ENCODE measurements at places on chromosomes 7 and 10.

DNA sequence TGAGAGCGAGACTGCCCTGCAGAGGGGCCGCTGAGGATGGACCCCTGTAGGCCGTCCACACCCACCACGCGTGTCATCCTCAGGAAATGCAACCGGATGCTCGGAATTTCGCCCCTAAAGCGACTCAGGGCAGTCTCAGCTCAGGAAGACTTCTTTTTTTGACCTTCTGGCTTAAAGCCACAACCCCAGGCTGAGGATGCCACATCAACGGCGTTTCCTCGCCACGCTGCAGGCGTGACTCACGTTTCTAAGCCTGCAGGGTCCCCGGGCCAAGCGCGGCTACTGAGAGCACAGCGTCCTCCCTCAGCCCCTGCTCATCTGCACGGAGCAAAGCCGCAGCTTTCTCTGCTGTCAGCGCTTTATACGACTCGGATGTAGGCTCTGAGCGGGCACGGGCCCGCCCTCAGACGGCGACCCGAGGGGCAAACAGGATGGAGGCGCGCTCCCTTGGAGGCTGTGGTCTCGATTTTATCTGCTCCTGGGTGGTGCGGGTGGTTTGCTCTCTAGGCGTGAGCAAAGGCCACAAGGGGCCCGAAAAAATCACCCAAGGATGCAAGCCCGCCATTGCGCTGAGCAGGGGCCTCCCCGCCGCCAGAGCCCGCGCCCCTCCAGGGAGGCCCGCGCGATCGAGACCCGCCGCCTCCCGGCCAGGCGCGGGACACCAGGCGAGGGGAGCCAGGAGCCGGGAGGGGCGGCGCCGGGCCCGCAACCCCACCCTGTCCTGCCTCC, 726 bp upstream of the INSIG1 start:
- peak; percentile 38 for DNase-seq

DNA sequence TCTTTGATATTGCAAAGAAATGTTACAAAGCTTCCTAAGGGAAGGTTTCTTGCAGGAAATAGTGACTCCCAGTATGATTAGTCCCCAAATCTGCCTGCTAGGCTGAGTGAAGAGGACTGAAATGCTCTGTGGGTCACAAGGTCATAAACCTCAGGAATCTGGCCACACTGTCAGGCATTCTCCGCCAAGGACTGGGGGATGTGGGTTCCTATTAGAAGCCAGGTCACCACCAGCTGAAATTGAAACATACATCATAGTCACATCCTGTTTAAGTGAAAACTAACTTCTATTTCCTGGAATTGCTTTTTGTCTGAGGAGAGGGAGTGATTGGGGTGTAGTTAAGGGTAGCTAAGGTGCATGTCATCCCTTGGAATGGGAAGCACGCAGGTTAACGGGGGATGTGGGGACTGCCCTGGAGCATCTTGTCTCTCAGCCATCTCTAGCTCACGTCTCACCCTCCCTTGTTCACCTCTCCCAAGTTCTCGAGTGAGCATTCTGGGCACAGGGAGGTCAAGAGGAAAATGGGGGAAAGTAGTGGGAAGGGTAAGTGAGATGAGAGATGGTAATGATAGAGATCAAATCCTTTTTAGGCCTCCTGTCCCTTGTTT, 12.0 kb upstream of the GSAP start:
- DNase-seq, result no peak

- DNase-seq, result peak; percentile 49
Measured at GRCh38 chr10:124657806-124658205, 86.4 kb downstream of the FAM53B start.

GRCh38 chr10:31897506-31897905, 31.1 kb downstream of the ARHGAP12 start:
- no peak for DNase-seq

DNA sequence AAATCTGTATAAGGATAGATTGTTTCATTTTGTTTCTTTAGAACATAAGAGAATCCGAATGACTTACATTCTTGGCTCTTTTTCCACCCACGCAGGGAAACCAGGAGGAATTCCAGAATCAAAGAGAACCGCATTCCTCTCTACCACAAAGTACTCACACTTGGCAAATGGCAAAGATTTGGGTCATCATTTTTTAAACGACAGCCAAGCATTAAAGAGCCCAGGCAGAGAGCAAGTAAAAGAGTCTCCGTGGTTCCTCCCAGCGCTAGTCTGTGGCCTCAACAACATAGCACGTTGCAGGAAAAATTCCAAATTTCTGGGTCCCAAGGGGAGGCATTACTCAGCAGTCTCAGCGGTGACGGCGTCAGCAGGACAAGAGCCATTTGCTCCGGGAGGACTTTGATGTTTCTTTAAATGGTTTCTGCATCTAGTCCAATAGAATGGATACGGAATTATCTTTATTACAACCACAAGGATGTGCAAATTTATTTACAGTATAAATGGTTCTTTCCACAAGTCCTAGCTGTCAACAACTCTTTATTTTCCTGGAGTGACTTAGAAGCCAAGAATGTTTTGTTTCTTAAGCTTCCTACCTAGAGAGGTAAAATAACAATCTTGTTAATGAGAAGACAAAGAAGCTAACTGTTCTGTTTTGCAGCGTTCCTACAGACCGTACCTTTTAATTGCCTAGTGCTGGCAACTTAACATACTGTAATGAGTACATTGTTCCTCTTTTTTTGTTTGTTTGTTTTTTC, 232.5 kb downstream of the SKIDA1 start:
- DNase-seq, result peak; percentile 96

- DNase-seq, result no peak
Measured at GRCh38 chr7:39336442-39336841, 229.8 kb upstream of the YAE1 start.

- no peak for DNase-seq
Measured at GRCh38 chr10:7972367-7972766, 82.1 kb upstream of the GATA3 start.

DNA sequence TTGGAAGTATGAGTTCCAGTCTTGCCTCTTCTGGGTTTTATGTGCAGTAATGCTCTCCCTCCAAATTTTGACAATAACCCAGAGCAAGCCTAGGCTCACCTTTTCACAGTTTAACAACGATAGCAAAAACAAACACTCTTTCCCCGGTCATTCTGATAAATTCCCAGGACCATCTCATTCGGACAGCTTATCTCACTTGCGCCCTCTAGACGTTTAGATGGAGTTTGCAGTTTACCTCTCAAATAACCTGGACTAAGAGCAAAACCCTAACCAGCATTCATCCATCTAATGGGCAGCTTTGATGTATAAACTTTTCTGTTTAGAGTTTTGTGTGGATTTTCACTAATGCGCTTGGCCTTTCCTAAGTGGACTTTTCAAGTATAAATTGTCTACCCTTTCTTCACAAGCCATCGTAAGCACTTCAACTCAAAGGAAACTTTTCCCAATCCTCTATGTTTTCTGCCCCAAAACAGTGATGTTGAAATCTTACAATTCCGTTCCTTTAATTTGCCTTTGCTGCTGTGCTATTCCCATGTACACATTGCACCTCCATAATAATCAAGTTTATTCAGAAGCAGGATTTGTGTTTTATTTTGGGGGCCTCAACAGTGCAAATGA, 114.9 kb downstream of the HDAC9 start:
- no peak for DNase-seq

GRCh38 chr7:108875139-108875538, 305.5 kb downstream of the DNAJB9 start:
- peak; percentile 14 for DNase-seq

DNA sequence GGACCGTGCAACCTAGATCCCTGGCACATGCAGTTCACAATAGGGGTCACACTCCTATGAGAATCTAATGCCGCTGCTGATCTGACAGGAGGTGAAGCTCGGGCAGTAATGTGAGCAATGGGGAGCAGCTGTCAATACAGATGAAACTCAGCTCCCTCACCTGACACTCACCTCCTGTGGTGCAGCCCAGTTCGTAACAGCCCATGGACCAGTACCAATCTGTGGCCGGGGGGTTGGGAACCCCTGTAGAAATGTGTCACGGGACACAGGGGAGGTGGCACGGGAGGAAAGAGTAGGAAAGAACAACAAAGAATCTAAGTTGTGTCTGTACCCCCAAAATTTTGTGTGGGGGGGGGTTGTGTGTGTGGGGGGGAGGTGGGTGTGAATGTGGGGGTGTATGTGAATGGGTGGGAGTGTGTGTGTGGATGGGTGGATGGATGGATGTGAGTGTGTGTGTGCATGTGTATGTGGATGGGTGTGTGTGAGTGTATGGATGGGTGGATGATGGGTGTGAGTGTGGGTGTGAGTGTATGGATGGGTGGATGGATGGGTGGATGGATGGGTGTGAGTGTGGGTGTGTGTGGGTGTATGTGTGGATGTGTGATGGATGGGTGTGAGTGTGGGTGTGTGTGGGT, 33.1 kb downstream of the SFMBT2 start:
- no peak for DNase-seq

DNA sequence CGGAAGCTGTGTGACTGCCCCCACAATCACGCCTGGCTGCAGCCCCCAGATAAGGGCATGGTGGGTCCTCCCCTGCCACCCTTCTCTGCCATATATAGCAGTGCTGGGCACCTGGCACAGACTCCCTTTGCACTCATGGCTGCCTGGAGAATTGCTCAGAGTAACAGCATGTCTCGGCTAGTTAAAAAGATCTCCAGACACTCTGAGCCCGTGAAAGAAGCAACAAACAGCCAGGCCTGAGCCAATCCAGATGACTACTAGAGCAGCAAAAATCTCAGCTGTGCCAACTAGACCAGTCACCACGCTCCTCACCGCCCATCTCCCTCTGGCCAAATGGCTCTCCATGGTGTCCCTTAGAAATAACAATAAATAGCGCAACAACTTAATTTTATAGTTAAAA, 71.3 kb downstream of the PARD3 start:
- no peak for DNase-seq

DNA sequence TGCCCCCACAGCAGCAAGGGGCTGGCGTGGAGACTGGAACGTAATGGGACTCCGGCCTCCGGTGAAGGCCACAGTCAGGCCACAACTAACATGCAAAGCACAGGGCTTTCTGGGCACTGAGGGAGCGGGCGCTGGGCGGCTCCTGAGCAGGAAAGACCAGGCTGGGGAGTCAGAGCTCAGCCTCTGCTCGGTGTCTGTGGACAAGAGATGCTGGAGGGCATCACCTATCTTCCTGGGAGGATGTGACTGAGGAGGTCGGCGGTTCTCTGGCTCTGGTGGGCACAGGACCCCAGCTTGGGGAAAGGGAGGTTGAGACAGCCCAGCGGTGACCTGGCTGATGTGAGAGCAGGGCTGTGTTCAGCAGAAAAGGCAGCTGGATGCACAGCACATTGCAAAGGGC, 11.7 kb downstream of the CNPY1 start:
- no peak for DNase-seq

GRCh38 chr10:20596065-20596755, 300.9 kb downstream of the NEBL start:
- no peak for DNase-seq

- DNase-seq, result no peak
Measured at GRCh38 chr7:64946772-64947171, 43.7 kb downstream of the ZNF273 start.

- DNase-seq, result peak; percentile 79
Measured at GRCh38 chr7:22944022-22944421, 69.9 kb downstream of the HYCC1 start.

- DNase-seq, result no peak
Measured at GRCh38 chr7:12729112-12729511, 41.7 kb downstream of the ARL4A start.

DNA sequence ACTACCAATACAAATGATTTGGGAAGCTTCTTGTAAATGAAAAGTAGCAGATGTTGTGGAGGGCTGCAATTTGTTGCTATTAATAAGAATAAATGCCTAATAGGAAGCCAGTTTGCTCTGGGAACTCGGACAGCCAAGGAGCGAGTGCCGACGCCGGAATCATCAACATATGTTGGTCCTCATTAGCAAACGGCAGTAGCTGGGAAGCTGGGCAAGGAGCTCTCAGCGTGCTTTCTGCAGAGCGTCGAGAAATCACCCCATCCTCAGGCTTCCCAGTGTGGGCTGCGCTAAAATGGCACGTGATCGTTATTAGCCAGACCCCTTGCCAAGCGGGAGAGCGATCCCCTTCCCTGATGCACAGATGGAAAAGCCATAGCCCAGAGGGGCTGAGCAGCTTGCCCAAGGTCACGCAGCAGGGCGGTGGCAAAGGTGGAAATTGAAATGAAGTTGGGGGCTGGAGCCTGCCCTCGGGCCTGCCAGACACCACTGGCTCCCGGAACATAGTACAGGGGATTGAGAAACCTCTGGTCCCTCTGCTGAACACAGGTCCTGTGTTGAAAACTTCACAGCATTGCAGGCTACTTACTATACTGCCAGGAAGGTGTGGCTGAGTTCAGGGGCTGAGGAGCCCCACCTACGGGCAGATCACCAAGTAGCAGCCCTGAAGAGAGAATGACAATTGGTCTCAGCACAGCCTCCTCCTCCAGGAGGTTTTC, 326.9 kb downstream of the PLXNA4 start:
- no peak for DNase-seq

- peak; percentile 20 for DNase-seq
Measured at GRCh38 chr7:142412551-142413193, 154.8 kb upstream of the PRSS58 start.

- no peak for DNase-seq
Measured at GRCh38 chr10:1643908-1644179, 93.5 kb downstream of the ADARB2 start.

- DNase-seq, result peak; percentile 68
Measured at GRCh38 chr7:47474937-47475879, 106.7 kb downstream of the TNS3 start.

DNA sequence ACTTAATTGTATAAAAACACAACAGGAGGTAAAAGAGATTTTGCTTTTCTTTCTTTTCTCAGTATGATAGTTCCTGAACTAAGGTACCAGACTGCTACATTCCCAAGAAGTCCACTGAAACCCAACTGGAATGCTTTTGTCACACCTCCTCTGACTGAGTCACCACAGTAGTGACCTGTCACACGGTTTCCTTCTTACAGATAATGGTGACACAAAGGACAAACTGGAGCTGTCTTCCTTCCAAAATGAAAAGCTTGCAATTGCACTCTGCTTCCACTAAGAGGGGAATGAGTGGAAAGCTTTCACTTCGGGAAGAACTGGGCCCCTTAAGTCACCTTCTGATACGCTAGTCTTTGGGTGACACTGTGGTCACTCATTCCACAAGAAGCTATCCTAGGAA, 122.2 kb downstream of the KMT2E start:
- DNase-seq, result no peak

DNA sequence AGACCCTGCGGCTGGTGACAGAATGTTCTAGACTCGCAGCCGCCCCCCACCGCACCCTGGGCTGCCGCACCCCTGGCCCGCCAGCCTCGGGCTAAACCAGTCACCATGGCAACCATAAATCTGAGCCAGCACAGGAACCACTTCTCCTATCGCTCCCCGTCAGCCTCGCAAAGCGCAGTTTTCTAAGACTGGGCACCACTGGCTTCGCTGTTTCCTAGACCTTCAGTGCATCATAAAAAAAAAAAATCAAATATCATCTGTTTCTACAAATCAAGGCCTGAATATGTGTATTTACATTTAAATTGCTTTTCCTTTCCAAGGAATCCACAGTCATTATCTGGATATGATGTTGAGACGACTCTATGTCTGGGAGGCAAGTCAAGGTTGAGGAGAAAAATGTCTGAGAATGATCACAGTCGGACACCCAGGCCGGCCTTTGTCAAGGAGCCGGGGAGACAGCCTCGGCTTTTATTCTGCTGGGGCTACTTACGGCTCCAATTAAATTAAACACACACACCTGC, 99.9 kb downstream of the PTPRN2 start:
- DNase-seq, result no peak

- no peak for DNase-seq
Measured at GRCh38 chr7:115102738-115103137, 180.8 kb downstream of the MDFIC start.
